ENCODE measurements at places on chromosomes 5 and 9. TPM values are rescaled to one million over a fixed set of nuclear protein-coding genes. Genes with fewer than 3 reads are reported as not detected.
A peak's percentile ranks its signal among the peaks of the same experiment; 100 is the strongest.

Gene ENHO
- 11.5 TPM for total RNA-seq

Gene POLR3G
- 3.9 TPM for total RNA-seq

Gene ENTPD2
- total RNA-seq = 0.69 TPM

DNA sequence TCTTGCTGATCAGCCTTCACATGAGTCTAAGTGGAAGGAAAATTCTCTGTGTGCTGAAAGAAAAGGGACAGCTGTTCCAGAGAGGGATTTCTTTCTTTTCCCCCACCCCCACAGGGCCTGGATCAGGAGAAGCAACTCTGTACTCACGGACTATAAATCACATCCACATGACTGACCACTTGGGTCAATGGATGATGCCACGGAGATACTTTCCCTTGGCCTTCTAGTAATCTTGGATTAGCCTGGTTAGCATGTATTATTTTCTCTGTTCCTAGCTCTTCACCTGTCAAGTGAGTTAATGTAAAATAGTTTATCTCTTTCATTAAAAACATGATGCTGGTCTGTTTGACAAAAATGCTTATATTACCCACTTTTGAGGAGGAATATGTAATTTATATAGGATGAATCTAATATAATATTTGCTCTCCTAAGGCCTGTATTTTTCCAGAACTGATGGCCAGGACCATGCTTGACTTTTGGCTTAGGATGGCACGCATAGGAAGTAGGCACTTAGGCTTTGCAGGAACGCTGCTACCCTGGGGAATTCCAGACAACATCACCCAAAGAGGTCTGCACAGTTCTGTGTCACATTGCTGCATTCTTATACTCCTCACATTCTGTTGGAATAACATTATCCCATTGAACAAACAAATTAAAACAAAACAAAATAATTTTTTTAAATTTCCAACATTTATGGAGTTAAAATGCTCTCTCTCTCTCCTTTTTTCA lies 892.1 kb downstream of the TLE1 start:
- H3K36me3 ChIP-seq = peaks cover 4% of the 10 kb centered on the region
- peaks cover 33% of the 10 kb centered on the region for H3K4me1 ChIP-seq
- DNase-seq = no peak
- H3K4me3 ChIP-seq = peak overlapping the region; percentile 60
- H3K27me3 ChIP-seq = no peaks in the 10 kb centered on the region
- peak overlapping the region; percentile 94 for H3K27ac ChIP-seq

DNA sequence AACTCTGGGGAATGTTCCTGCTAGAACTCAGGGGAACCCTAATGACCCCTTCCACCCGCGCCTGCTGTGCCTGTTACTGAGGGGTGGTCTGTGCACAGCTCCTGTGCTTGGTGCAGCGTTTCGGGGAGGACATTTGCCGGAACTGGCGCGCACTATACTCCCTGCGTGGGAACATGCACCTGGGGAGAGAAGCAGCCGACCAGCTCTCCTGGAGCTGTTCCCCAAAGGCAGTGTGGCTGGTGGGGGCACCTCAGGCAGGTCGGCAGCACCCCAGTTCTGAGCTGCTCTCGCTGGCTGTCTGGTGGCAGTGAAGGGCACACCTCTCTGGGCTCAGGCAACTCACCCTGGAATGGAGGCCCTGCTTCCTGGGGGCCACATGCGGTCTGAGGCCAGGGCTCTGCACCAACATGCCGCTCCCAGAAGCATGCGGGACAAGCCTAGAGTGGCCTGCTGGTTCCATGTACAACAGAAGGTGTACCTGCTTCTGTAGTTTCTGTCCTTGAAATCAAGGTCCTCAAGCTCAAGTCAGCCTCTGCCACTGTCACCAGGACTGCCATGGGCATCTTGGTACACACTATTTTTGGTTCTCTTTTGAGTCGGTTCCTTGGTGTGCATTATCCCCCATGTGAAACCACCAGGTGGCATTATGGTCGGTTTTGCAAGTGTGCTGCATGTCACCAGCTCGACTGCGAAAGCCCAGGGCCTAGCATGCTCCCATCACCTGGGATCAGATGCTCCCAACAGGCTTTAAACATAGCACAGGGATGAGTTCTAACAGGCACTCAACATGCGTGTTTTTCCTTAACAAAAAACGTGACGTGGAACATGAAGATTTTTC lies 7.8 kb upstream of the MRNIP start:
- H3K4me3 ChIP-seq = no peak overlapping the region
- H3K27me3 ChIP-seq = peaks cover 5% of the 10 kb centered on the region
- no peak for DNase-seq
- H3K27ac ChIP-seq = no peak overlapping the region
- peaks cover 7% of the 10 kb centered on the region for H3K4me1 ChIP-seq

Gene PPP6C
- total RNA-seq = 49.1 TPM
